Stimulated activated CD4-positive, alpha-beta T cell treated with anti-CD3 and anti-CD28 coated beads, Interleukin-4, amount 100 ng/mL, for 1 hour (primary cell): ENCODE measurements at places on chromosomes 13 and 19.

- DNase-seq: no peak
These were observed 64.2 kb upstream of the ATP12A start for GRCh38 chr13:24615911-24616472.

- DNase-seq: peak; percentile 66
These were observed 13.3 kb upstream of the MISP start for GRCh38 chr19:737591-738093.

GRCh38 chr13:49643035-49643646, 14.8 kb downstream of the ARL11 start:
- no peak for DNase-seq

DNA sequence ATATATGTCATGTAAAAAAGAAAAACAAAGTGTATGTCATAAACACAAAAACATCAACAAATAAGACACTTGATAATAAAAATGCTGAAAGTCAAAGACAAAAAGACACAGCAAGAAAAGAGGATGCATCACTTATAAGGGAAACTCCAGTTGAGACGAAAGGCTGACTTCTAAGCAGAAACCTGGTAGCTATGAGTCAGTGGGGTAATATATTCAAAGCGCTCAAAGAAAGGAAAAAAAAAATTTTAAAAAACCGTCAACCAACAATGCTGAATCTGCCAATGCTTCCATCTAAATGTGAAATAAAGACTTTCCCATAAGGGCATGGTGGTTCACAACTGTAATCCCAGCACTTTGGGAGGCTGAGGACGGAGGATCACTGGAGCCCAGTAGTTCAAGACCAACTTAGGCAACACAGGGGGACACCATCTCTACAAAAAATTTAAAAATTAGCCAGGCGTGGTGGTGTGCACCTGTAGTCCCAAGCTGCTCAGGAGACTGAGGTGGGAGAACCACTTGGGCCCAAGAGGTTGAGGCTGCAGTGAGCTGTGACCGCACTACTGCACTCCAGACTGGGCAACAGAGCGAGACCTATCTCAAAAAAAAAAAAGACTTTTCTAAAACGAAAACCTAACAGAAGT, 24.0 kb downstream of the USP12 start:
- no peak for DNase-seq

DNA sequence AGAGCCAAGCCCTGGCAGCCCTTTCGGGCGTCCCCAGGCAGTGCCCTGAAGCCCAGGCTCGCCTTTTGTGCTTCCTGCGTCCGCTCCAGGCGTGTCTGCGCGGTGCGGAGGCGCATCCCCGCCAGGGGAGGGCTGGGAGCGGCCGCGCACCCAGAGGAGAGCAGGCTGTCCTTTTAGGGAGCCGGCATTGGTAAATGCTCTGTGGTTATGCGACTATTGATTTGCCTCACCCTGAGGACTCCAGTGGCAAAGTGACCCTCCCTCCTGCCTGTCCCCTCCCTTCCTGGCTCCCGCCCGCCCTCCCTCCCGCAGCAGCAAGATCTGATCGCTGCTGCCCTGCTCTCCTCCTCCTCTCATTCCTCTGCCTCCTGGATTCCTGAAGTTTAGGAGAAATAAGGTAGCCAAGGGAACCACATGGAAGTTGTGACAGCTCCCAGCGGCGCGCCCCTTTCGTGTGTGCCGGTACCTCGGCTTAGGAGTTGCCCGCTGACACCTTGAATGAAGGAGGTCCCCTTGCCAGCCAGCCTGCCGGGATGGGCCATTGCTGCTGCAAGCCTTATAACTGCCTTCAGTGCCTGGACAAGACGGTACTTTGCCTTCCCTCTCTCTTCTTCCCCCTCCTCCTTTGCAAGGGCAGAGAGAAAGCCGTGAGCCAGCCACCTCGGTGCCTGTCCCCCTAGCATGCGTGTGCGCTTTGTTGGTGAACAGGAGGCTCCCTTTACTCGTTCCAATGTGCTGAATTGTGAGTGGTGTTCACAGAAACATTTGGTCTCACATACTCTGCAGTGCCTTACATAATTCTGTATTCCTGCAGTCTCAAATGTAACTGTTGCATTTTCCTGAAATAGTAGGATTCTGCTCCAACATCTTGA, 166.9 kb downstream of the SLC7A1 start:
- no peak for DNase-seq

- DNase-seq: no peak
These were observed 1316.9 kb downstream of the UQCRFS1 start for GRCh38 chr19:27896091-27896490.

DNA sequence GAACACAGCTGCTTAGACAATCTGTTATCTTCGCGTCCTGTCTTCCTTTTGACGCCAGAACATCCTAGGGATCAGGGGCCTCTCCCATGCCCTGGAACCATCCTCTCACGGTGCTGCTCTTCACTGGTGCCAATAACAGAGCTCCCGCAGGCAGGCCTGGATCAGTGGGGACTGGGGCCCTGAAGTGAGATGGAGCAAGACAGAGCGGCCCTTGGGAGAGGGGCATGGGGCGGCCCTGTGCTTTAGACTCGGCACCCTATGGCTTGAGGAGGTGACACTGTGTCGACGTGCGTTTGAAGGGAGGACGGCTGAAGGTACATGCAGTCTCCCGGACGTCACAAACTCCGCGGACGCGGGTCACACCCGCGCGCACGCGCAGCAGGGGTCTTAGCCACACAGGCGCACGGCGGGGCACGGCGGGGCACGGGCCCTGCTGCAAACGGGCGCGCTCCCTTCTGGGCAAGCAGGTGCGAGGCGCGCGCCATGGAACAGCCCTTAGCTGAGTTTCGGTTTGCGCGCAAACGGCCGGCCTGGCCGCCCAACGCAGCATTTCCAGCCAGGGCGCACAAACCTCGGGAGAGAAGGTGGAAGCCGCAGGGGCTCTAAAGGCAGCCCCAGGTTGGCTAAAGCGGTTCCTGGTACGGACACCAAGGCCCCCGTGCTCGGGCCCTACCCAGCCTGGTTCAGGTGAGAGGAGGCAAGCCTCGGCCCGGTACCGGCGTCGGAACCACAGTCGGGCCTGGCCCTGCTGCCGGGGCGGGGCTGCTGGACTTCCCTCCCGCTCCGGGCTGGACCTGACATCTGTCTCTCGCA, 16.5 kb upstream of the RNF17 start:
- DNase-seq: no peak

DNA sequence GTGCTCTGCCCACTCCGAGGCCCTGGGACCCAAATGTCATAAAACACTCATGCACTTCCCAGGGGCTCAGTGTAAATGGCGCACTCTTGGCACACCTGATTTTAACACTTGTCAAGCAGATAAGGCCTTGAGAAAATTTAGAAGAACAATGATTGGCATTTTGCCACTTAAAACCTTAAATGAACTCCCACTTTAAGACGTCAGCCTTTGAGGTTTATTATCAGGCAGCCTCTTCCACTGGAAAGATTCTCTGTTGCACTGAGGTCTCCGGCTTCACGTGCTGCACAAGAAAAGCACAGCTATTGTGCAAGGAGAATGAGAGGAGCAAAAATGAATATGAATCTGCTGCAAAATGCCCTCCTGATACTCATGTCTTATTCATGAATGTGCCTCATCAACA, 38.5 kb upstream of the ATP11A start:
- no peak for DNase-seq

GRCh38 chr13:77353995-77354394, 27.1 kb upstream of the MYCBP2 start:
- no peak for DNase-seq

- no peak for DNase-seq
These were observed 24.5 kb upstream of the SLC7A1 start for GRCh38 chr13:29619995-29620394.

- DNase-seq: peak; percentile 13
These were observed 63.5 kb upstream of the SPATA13 start for GRCh38 chr13:24097064-24097463.

- DNase-seq: no peak
These were observed 1265.5 kb downstream of the PCDH9 start for GRCh38 chr13:65964672-65965071.

DNA sequence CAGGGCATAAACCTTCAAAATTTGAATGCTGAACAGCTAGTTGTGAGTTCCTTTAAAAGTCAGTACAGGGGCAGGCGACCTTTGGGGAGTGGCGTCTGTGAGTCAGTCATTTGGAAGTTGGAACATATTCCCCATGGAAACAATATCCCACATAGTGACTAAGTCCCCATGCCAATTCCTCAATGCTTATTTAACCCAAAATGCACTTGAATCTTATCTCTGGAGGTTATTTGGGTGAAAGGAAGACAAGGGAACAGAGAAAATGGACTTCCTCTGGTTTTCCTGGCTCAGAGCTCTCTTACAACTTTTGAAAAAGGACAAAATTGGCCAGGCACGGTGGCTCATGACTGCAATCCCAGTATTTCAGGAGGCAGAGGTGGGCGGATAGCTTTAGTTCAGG, 479.2 kb upstream of the NBEA start:
- no peak for DNase-seq

DNA sequence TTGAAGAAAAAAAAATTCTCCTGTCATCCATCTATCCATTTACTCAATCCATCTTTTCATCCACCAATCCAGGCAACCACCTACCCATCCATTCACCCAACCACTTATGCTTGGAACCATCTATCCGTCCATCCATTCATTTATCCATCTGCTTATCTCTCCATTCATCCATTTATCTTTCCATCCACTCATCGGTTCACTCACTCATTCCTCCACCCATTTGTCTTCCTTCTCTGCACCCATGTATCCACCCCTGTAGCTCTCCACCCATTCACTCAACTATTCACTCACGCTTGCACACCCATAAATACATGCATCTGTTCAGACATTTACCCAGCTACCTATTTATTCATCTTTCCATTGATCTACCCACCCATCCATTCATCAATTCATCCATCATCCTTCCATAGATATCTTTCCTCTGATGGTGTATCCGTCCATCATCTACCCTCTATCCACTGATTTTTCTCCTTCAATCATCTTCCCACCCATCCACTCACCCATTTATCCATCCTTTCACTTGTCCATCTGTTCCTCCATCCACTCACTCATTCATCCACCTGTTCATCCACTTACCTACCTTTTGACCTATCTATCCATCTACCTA, 9.5 kb downstream of the NPHS1 start:
- DNase-seq: no peak

GRCh38 chr13:36612230-36612629, 61.6 kb upstream of the SERTM1 start:
- no peak for DNase-seq

GRCh38 chr19:28889941-28890670, 322.8 kb downstream of the UQCRFS1 start:
- no peak for DNase-seq

DNA sequence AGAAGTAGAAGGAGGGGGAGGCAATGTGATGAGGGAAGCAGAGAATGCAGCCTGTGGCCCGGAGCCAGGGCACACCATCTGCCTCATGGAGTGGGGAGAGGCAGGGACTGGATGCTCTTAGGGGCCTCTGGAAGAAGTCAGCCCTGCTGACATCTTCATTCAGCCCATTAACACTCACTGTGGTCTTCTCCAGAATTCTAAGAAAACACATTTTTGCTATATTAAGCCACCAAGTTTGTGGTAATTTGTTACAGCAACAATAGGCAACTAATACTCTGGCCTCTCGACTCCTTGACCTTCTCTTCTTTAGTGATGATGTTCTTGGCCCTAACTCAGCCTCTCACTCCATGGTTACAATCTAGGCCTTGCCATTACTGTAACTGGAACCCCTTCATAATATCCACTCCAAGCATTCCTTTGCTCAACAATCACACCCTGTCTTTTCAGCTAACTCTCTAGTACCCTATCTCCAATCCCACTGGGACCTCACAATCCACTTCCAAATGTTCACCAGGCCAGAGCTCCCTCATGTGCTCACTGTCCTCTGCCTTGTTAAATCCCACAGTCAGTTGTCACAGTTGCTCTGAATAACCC, 98.5 kb downstream of the MIPEP start:
- DNase-seq: no peak

GRCh38 chr13:75986818-75987217, 350.7 kb downstream of the LMO7 start:
- DNase-seq: no peak

DNA sequence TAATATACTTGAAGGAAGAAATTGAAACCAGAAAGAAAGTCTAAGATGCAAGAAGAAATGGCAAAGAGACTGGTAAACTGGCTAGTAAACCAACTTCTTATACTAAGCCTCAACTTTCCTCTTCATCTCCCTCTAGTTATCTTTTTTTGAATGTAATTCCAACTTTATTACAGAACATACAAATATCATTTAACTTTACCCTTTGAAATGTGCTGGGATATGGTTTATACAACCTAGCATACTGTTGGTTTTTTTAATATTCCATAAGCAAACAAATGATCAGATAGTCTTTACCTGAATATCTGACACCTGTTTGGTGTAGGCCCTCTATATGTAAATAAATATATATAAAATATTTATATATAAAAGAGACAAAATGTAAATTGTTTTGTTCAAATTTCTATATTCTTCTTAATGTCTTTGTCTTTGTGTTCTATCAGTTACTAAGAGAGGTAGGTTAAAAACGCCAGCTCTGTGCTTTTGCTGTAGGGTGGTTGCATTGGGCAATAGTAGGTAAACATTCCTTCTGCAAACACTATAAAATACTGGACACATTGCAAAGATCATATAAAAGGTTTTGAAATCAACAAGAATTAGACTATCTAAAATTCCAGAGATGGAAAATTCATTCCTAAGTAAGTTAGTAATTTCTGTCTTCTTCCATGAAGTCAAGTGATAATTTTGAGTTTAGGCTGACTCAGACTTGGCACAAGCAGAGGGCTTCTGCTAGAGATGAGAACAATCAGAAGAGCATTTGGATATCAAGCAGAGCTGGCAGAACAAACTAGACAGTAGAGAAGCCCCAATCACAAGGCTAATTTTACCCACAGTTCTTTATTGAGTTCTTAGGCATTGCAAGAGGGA, 383.3 kb downstream of the RFC3 start:
- DNase-seq: no peak

- DNase-seq: no peak
These were observed 18.7 kb downstream of the ACTN4 start for GRCh38 chr19:38665950-38666662.

- no peak for DNase-seq
These were observed 266.7 kb downstream of the FOXO1 start for GRCh38 chr13:40399756-40400155.

- no peak for DNase-seq
These were observed 10.6 kb upstream of the PDCD2L start for GRCh38 chr19:34393629-34394028.

DNA sequence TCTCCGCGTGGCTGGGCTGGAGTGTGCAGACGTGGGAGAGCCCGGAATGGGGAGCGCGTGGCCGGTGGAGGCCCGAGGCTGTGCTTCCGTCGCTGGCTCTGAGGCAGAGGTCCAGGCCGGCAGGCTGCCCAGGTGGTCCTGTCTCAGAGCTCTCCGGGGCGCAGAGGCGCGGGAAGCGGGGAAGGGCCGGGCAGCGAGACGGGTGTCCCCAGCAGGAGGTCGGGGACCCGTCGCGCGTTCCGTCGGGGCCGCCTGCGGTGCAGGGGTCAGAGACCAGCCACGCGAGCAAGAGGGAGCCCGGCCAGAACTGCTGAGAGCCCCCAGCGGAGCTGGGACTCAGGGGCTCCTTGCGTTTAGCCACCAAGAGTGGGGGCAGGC, 1.3 kb upstream of the C1QTNF9 start:
- no peak for DNase-seq

- no peak for DNase-seq
These were observed 128.3 kb upstream of the MIR17HG start for GRCh38 chr13:91219201-91219600.
